ENCODE measurements at places on chromosomes 3 and 15.
A peak's percentile ranks its signal among the peaks of the same experiment; 100 is the strongest.

- DNase-seq, result no peak
Measured at GRCh38 chr15:86139828-86140227, 60.2 kb downstream of the AGBL1 start.

- DNase-seq, result no peak
Measured at GRCh38 chr3:5791558-5791957, 604.1 kb downstream of the EDEM1 start.

GRCh38 chr3:152836269-152836668 is 1.3 kb downstream of the P2RY1 start:
- no peak for DNase-seq

DNA sequence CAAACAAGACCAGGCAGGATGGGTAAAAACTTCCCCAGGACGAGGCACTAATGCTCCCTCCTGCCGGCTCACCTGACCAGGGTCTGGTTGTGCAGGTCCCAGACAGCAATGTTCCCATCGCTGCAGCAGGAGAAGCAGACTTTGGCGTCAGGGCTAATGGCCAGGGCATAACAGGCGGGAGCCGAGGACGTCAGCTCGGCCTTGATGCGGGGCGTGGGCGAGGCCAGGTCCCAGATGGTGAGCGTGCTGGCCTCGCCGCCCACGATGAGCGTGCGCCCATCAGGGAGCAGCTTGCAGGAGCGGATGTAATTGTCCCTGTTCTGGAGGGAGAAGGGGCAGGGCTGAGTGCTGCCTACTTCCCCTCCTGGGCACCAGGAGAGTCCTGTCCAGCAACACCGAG is 43.4 kb downstream of the TLE3 start:
- no peak for DNase-seq

DNA sequence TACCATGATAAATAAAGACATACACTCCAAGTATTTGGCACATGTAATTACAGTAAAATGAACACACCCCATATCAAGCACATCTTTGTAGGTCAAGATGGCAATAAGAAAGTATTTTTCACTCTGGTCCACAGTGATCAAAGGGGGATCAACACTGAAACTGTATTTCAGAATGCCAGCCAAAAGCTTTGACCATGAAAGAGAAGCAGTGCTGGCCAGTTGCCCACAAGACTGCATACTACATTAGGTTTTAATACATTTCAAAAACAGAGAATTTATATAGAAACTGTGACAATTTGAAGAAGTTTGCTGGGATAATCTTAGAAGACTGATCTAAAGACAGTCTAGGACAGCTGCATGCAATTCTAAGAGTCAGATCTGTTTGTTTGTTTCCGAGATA is 1035.3 kb downstream of the FHIT start:
- no peak for DNase-seq

GRCh38 chr3:196093317-196094111 is 11.6 kb upstream of the TFRC start:
- no peak for DNase-seq

DNA sequence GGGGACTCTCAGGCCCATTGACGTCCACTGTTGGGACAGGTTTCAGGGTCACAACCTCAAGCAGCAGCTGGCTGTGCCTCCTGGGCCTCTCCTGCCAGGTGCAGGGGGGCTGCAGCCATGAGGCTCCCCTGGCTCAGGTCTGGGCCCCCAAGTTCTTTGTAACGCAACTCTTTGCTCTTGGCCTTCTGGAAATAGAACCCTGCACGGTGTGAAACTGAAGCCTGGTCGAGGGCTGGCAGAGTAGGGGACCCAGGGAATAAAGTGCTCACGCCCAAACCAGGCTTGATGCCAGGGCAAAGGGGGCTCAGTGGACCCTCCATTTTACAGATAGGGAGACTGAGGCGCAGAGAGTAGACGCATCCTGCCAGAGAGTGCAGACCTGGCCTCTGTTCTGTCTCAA is 771 bp downstream of the CALML4 start:
- DNase-seq, result no peak

- DNase-seq, result no peak
Measured at GRCh38 chr3:13533885-13534301, 15.0 kb upstream of the FBLN2 start.

- DNase-seq, result no peak
Measured at GRCh38 chr3:89562373-89562772, 455.0 kb downstream of the EPHA3 start.

GRCh38 chr3:141292356-141293058 is 60.9 kb downstream of the PXYLP1 start:
- DNase-seq, result no peak

DNA sequence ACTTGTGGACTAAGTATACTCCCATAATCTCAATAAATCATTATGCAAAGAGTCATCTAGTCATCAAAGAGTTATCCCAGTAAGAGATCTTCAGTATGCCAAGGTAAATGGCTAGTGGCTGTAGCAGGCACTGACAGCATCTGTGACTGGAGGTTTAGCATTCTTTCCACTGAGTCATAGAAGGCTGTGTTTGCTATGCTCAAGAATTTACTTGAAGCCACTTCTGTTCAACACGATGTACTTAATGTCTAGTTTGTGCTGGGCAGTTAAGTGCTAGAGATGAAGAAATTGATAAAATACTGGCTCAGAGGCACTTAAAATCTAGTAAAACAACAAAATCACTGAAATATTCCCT is 13.0 kb downstream of the ZBED2 start:
- peak; percentile 17 for DNase-seq

GRCh38 chr3:61863579-61863978 is 302.2 kb downstream of the PTPRG start:
- DNase-seq, result no peak

- no peak for DNase-seq
Measured at GRCh38 chr15:56325186-56325585, 40.0 kb upstream of the TEX9 start.

- DNase-seq, result no peak
Measured at GRCh38 chr3:195907934-195908693, at the start of gene TNK2. Gene TNK2, minus strand, starts transcription at chr3:195908551. Its CDS starts 19,963 bp downstream, at chr3:195888588.

GRCh38 chr3:160746976-160747375 is 9.1 kb upstream of the PPM1L start:
- DNase-seq, result no peak

- no peak for DNase-seq
Measured at GRCh38 chr3:31431321-31431720, 101.4 kb upstream of the STT3B start.

- no peak for DNase-seq
Measured at GRCh38 chr3:171797873-171798272, 12.4 kb downstream of the PLD1 start.

- DNase-seq, result no peak
Measured at GRCh38 chr15:40958146-40958545, 4.9 kb downstream of the CHAC1 start.

GRCh38 chr3:46012246-46012645 is 15.0 kb downstream of the XCR1 start:
- DNase-seq, result no peak

DNA sequence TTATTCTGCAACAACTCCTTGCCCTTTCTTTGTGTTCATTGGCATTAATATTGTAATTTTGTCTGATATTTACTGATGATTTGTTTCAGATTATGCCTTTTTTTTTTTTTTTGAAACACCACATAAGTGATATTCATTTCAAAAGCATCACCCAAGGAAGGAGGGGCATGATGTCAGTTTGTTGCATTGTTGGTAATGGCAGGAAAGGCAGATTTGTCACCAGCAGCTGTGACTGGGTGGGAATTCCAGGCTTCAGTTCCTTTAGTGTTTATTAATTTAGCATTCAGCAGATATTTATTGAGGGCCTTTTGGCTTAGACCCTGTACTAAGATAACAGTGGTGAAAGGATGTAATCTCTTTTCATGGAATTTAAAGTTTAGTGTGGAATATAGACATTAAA is 19.5 kb downstream of the SENP2 start:
- DNase-seq, result no peak

DNA sequence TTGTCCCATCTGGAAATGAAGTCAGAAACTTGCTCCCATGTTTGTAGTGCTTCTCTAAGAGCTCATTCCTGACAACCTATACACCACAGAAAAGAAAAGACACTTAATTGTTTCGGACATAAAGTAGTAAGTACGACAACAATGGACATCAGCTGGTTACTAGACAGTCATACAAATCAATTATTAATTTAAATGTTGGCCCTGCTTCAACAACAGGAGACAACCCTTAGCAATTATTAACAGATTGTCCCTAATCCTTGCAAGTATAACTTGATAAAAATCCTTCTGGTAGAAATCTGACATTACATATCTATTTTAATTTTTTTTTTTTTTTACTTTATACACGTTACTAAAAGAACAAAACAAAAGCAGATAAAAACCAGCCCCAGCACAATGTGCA is 29.8 kb downstream of the ERICH6 start:
- no peak for DNase-seq

DNA sequence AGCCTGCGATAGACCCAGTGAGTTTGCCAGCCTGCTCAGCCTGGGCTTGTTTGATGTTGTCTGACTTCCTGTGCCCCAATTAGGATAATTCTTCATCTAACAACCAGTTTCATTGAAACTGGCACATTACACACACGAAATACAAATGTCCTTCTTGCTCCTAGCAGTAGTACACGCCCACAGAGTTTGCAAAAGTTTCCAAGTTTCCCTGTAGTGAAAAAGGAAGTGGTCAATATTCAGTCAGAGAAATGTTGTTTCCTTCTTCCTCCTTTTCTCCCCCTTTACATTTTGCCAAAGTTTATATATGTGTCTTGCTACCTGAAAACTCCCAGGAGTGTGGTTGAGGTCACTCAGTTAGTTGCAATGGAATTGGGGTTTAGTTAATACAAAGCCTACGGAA is 58.4 kb upstream of the LRTM1 start:
- DNase-seq, result no peak

- DNase-seq, result no peak
Measured at GRCh38 chr15:91853948-91854638, 585 bp downstream of the SLCO3A1 start.

GRCh38 chr15:90062973-90063769 is 39.1 kb downstream of the IDH2 start:
- no peak for DNase-seq

- DNase-seq, result peak; percentile 97
Measured at GRCh38 chr3:72891053-72891855, 3.4 kb downstream of the GXYLT2 start.

GRCh38 chr15:35305946-35306345 is 220.9 kb upstream of the NANOGP8 start:
- no peak for DNase-seq

DNA sequence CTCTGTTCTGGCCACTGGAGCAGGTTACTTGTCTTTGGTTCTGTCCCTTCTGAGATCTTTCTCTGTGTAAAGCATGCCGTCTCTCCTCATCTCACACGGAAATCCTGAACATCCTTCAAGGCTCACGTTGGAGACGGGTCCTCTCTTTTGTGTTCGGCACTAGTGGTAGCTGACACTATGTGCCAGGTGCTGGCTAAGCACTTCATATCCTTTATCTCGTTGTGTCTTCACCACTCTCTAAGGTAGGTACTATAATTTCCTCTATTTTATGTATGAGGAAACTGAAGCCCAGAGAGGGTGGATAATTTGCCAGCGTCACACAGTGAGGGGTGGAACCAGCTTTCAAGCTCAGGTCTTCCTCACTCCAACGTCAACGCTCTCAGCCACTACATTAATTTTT is 1.2 kb downstream of the IFT122 start:
- no peak for DNase-seq

DNA sequence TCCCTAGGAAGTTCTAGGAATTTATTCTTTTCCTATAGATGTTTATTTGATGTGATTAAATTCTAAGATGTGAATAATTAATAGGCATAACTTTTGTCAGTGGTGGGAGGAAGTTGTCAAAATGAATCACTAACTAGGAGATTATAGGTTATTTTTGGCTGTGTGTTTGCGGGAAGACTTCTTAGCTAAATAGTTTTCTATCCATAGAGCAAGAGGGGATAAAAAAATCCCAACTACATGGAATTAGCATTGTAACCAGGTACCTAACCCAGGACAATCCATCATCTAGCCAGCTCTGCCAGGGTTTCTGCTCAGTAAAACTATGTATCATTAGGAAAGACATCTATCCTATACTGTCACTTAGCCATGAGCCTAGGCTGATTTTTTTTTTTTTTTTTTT is 23.9 kb downstream of the SLC30A4 start:
- no peak for DNase-seq

DNA sequence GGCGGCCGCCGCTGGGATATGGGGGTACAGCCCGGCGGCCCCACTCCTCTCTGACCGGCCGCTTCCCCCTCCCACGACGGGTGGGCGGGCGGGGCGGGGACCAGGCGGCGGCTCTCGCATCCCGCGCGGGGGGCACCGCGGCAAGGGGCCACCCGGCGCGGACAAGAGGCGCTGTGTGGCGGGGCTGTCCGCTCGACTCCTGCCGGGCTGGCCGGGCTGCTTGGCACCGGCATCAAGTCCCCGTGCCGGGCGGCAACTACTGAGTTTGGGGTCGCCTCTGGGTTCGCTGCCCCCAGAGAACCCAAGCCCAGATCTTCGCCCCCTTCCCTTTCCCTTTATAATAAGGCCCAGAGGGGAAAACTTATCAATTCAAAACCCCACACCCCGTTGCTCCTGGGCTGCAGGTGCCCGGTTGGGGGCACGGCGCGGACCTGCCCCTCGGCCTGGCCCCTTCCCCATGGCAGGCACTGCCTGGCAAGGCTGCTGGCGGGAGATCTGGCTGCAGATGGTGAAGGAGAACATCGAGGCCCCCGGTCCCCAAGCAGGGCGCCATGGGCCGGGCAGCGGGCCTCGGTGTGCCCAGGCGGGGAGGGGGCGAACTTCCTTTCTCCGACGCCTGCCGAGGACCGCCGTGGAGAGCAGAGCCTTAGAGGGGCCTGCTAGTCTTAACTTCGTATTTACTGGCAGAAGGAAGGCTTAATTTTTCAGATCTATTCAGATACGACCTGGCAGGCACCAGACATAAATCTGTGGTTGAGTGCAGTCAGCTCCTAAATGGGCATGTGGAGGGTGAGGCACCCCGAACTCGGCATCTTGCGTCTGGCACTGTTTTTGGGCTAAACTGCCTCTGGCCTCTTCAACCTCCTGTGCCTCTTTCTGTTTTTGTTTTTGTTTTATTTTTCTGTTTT is 911 bp downstream of the APBA2 start:
- no peak for DNase-seq

DNA sequence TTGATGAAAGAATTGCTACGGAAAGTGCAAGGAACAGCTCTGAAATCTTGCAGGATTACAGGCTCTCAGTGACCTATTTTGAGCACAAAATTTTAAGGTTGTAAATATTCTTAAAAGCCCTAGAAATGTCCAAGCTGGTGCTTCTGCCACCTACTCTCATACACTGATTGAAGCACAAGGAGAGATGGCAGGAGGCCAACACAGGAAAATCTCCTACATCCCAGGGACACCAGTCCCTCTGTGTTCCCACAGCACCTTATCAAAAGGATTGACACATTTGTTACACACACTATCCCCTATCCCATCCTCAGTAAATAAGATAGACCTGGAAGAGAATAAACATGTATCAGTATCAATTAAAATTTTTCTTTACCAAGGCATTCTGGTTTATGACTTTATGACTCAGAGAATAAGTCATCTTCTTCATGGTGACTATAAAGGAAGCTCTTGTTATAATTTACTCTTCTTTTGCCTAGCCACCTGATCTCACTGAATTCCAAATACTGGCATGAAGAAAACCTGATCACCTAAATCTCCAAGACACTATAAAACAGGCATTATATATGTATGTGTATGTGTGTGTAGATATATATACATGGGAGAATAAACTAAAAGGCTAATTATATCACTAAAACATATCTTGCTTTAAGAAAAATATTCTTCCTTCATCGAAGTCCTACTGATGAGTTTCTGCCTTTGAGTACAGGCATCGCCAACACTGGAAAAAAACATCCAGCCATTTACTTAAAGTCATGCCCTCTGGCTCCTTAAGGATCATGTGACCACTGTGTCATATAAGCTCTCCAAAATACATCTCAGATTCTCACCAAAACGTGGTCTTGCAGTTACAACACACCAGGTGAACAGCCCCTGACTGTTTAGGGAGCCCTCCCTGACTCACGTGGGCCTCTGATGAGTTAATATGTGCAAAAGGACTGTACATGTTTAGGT is 208.1 kb upstream of the NR2F2 start:
- no peak for DNase-seq

Data from fibroblast of the conjunctiva (primary cell).